ENCODE measurements at places on chromosomes 12 and 14. TPM values are rescaled to one million over a fixed set of nuclear protein-coding genes. Genes with fewer than 3 reads are reported as not detected.
A peak's percentile ranks its signal among the peaks of the same experiment; 100 is the strongest.

- DNase-seq, result no peak
These were observed 271.6 kb upstream of the PLEKHG7 start for GRCh38 chr12:92431146-92431545.

GRCh38 chr12:40146800-40147797, 41.2 kb upstream of the SLC2A13 start:
- no peak for DNase-seq

DNA sequence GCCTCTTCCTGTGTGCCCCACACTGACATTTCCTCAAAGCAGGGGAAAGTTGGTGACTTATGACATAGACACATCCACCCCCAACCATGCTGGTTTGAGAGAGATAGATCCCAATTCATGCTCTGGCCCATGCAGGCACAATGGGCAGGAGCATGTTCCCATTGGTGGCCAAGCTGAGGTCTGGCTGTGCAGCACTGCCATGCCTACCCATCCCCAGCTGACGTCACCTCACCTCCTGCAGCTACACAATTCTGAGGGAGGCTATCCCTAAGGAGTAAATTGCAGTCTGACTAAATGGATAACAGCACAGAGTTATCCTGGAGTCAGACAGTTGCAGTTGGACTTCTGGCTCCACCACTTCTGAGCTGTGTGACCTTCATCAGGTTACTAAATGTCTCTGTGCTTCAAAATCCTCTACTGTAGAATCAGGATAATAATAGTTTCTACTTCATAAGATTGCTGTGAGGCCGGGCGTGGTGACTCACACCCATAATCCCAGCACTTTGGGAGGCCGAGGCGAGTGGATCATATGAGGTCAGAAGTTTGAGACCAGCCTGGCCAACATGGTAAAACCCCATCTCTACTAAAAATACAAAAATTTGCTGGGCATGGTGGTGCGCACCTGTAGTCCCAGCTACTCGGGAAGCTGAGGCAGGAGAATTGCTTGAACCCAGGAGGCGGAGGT, 323.9 kb downstream of the BCL11B start:
- no peak for DNase-seq

DNA sequence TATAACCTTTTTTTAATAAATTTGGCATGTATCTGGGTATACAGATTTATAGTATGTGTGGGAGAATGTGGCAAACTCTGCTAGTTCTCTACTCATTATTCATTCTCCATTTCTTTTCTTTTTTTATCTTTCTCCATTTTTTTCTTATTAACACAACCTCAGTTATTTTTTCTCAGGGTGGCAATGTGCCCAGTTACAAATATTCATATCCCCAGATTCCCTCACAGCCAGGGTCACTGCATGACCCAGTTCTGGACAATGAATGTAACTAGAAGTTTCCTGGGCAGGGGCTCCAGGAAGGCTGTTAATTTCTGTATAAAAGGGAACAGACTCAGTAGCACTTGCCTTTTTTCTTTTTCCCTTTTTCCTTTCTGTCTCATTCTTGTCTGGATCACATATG, 95.6 kb downstream of the VCPKMT start:
- DNase-seq, result no peak

- DNase-seq, result no peak
These were observed 109.8 kb upstream of the FUT8 start for GRCh38 chr14:65302571-65303189.

- DNase-seq, result peak; percentile 6
These were observed 32.2 kb upstream of the DCD start for GRCh38 chr12:54680374-54680773.

SLC25A3 gene
- 924 TPM for total RNA-seq

All from LHCN-M2 (cell line).